CD4-positive, alpha-beta T cell treated with Interleukin-6 at 100 ng/mL for 8 hours (primary cell): ENCODE measurements at places on chromosomes 11 and 22.

- DNase-seq = no peak
These were observed 98.0 kb downstream of the PRR5L start for GRCh38 chr11:36394056-36394455.

DNA sequence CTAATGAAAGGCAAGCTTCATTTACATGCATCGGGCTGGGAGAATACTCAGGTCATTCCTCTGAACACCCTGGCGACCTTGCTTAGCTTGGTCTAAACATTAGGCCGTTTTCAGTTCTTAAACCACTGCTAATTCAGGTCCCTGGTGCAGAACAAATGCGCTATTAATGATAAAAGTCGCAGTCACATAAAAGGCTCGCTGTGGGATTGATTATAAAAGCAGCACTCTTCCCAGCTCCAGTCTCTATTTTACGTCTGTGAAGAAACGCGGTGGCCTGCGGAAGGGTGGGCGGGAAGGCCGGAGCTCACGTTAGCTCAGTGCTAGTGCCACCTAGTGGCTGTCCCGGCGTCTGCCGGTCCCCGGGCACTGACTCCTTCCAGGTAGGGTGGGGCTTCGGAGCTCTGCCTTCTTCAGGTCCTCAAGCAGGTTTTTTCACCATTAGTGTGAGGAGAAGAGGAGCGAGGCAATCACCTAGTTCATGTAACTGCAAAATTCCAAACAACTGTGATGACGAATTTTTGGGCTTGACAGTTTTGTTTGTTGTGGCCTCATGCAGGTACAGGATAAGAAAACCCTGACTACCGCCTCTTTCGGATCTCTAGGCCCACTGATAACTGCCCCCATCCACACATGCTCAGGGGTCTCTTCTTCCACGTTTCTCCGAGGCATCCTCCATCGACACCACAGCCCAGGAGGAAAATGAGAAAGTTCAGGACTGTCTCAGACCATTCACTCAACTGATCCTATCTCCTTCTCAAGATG, 66.5 kb upstream of the CLMP start:
- peak; percentile 45 for DNase-seq

- DNase-seq = no peak
These were observed 16.7 kb downstream of the ASPHD2 start for GRCh38 chr22:26445577-26446275.

DNA sequence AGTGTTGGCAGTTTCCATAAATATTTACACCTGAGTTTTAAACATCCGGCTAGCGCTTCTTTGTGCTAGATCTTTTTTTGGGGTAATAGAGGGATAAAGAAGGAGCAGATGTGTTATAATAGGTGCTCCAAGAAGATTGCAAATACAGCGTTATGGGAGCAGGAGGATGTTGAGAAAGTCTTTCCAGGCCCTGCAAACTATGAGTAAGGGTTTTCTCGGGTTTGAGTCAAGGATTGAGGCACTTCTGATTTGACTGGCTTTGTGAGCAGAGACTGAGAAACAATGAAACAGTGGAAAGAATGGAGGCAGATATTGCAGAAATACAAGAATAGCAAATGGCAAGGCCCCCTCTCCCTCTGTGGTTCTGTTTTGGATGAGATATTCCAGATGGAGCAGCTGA, 155.0 kb upstream of the TIMP3 start:
- DNase-seq = no peak
